ENCODE measurements at places on chromosomes 5 and 9. TPM values are rescaled to one million over a fixed set of nuclear protein-coding genes. Genes with fewer than 3 reads are reported as not detected.

GRCh38 chr9:86751207-86751606 lies 196.1 kb downstream of the GAS1 start:
- H3K27me3 ChIP-seq = no peaks in the 10 kb centered on the region
- no peaks in the 10 kb centered on the region for H3K4me1 ChIP-seq
- H3K4me3 ChIP-seq = no peak overlapping the region
- no peak for DNase-seq

DNA sequence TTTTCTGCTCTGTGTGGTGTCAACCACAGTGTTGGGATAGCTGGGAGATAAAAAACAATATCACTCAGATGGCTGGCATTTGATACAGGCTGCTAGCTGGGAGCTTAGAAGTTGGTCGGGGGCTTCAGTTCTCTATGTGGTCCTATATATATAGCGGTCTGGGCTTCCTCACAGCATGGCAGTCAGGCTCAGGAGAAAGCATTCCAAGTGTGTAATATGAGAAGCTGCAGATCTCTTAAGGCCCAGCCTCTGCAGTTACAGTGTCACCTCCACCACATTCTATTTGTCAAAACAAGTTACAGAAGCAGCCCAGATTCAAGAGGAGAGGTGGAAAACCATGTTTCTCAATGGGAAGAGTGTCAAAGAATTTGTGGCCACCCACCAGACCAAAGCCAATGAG lies 108.1 kb upstream of the NIPBL start:
- no peak overlapping the region for H3K27ac ChIP-seq
- no peaks in the 10 kb centered on the region for H3K36me3 ChIP-seq
- peaks cover 11% of the 10 kb centered on the region for H3K27me3 ChIP-seq
- no peaks in the 10 kb centered on the region for H3K4me1 ChIP-seq
- DNase-seq = no peak

The MAML1 gene
- 33.3 TPM for total RNA-seq

The ARID3C gene
- 0.18 TPM for total RNA-seq

GRCh38 chr9:76231001-76231400 lies 163.2 kb downstream of the RFK start:
- H3K27me3 ChIP-seq = no peaks in the 10 kb centered on the region
- no peaks in the 10 kb centered on the region for H3K36me3 ChIP-seq
- DNase-seq = no peak
- no peak overlapping the region for H3K4me3 ChIP-seq

The FOXD1 gene
- total RNA-seq = 0.38 TPM

The NOXA1 gene
- 0.50 TPM for total RNA-seq

The LRRC19 gene
- not detected for total RNA-seq

GRCh38 chr5:69454460-69455249 lies 37.9 kb upstream of the OCLN start:
- no peaks in the 10 kb centered on the region for H3K4me1 ChIP-seq
- peaks cover 2% of the 10 kb centered on the region for H3K27me3 ChIP-seq
- no peaks in the 10 kb centered on the region for H3K36me3 ChIP-seq
- no peak overlapping the region for H3K4me3 ChIP-seq
- DNase-seq = no peak
- no peak overlapping the region for H3K27ac ChIP-seq

The FOXD4 gene
- 0.13 TPM for total RNA-seq

DNA sequence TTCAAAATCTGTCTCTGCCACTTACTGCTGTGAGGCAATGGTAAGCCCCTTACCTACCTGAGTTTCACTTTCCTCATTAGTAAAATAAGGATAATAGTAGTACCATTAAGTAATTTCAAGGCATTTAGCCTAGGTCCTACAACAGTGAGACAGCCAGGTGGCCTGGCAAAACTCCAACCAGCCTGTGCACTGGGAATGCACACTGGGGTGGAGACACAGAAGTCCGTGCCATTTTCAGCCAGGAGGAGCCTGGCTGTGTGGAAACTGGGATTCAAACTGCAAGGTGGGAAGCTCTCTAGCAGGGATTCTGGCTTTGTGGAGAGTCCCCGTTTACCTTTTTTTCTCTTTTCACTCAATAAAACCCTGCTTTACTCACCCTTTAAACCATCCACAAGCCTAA lies 630.4 kb downstream of the PRELID2 start:
- DNase-seq = no peak
- no peak overlapping the region for H3K4me3 ChIP-seq
- H3K4me1 ChIP-seq = no peaks in the 10 kb centered on the region
- no peaks in the 10 kb centered on the region for H3K36me3 ChIP-seq

The NUDCD2 gene
- 39.3 TPM for total RNA-seq

GRCh38 chr5:161047024-161047423 lies 195.0 kb upstream of the ATP10B start:
- DNase-seq = no peak
- no peaks in the 10 kb centered on the region for H3K36me3 ChIP-seq
- no peak overlapping the region for H3K27ac ChIP-seq
- H3K27me3 ChIP-seq = no peaks in the 10 kb centered on the region
- no peak overlapping the region for H3K4me3 ChIP-seq

DNA sequence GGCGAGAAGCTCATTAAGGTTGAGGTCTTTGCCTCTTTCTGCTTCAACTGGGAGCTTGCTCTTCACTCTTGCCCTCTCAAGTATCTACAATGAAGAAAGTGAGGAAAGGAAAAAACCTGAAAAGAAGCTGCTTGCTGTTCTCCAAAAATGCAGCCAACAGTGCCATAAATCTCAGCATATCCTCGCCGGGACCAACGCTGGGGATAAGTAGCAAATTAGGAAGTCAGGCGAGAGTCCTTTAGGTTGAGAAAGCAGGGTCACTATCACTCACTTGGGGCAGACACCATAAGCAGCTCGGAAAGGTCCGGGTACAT lies 399 bp downstream of the NUP155 start:
- peak overlapping the region; percentile 93 for H3K27ac ChIP-seq
- no peak for DNase-seq

DNA sequence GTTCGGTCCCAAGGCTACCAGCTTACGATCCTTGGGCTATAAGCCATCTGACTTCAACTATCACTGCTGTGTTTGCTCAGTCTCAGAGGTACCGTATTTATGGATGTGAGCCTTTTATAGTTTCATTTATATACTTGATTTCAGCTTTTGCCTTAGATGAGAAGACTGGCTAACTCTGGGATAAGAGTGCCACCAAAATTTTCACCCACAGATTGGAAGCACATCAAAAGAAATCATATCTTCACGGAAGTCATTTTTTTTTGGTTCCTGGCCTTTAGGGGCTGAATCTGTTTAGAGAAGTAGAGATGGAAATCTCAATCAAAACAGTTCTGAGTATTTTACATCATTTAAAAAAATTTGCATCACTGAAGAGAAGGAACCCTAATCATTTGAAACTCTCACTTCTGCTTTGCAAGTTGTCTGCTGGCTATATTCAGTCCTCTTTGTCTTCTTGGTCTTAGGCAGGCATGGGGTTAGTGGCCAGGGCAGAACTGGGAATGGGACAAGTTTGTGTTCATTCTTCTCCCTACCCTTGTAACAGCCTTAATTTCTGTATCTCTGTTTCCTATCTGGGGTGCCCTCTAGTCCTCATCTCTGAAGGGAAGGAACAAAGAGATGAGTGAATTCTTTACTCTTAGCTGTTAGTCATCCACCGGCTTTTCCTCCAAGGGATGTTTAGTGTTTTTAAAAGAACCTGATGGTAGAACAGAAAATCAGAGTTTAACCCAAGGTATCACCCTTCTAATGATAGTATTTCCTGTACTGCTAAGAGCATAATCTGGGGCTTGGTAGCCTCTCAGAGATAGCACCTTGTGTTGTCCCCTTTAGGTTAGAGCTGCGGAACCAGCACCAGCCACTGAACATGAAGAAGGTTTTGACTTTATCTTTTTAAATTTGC lies 14.1 kb upstream of the TNFAIP8 start:
- H3K27ac ChIP-seq = peak overlapping the region; percentile 94
- H3K4me1 ChIP-seq = peaks cover 91% of the 10 kb centered on the region
- H3K36me3 ChIP-seq = peaks cover 62% of the 10 kb centered on the region
- DNase-seq = no peak

DNA sequence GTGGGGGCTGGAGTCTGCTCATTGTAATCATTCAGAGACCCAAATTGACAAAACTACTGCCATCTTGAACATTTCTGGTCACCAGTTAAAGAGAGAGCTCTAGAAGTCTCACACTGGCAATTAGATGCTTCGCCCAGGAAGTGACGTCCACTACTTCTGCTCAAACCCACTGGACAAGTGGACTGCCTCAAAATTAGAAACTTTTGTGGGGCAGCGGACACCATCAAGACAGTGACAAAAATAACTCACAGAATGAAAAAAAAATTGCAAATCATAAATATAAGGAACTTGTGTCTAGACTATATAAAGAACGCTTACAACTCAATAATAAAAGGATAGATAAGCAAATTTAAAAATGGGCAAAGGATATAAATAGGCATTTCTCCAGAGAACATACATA lies 9.8 kb upstream of the SLC46A2 start:
- H3K4me3 ChIP-seq = no peak overlapping the region
- peaks cover 25% of the 10 kb centered on the region for H3K4me1 ChIP-seq
- no peak overlapping the region for H3K27ac ChIP-seq
- no peak for DNase-seq
- H3K36me3 ChIP-seq = peaks cover 4% of the 10 kb centered on the region

The GABRA1 gene
- total RNA-seq = not detected

GRCh38 chr9:95629585-95629984 lies 112.8 kb upstream of the PTCH1 start:
- H3K4me3 ChIP-seq = no peak overlapping the region
- H3K36me3 ChIP-seq = no peaks in the 10 kb centered on the region
- no peak for DNase-seq
- peaks cover 6% of the 10 kb centered on the region for H3K27me3 ChIP-seq

GRCh38 chr9:136695435-136695895 lies 8.2 kb upstream of the AGPAT2 start:
- DNase-seq = no peak
- H3K4me3 ChIP-seq = no peak overlapping the region
- H3K36me3 ChIP-seq = no peaks in the 10 kb centered on the region
- peaks cover 4% of the 10 kb centered on the region for H3K4me1 ChIP-seq
- peaks cover 14% of the 10 kb centered on the region for H3K27me3 ChIP-seq

DNA sequence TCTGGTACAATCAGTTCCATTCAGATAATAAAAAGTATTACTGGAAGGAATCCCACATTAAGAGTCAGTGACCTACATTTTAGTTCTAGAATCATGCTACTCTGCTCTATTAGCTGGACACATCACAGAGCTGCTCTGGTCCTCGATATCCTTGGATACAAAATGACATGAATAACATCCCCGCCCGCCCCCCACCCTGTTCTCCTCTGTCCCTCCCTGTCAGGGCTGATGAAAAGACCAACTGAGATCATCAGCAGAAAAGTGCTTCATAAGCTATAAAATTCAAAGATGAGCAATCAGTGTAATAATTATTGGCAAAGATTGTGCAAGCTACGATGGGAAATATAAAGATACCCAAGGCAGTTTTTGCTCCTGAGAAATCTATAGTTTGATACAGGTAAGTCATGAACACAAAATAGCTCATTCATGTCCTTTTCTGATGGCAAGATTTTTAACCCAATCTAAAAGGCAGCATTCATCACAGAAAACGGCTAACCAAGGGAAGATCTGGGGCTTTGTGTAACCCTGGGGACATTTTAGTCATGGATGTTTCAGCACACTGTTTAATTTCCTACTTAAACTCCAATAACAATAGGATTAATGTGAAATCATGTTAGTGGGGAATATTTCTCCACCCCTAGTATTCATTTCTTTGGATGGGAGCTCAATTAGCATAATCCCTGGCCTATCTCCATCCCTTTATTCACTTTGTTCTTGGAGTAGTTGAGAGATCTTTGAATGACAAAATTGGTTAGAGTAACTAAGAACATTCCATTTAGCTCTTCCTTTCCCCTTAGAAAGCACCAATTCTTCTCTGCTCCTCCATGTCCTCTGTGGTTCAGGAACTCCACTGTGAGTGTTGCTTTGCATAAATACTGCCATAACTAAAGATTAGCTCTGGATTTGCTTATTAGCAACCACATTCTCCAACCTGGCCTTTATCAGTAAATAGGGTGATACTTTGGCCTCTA lies 459.4 kb upstream of the GRIA1 start:
- no peaks in the 10 kb centered on the region for H3K27me3 ChIP-seq
- no peaks in the 10 kb centered on the region for H3K4me1 ChIP-seq
- no peak for DNase-seq
- H3K36me3 ChIP-seq = no peaks in the 10 kb centered on the region
- H3K27ac ChIP-seq = no peak overlapping the region

The HSPB3 gene
- total RNA-seq = not detected

DNA sequence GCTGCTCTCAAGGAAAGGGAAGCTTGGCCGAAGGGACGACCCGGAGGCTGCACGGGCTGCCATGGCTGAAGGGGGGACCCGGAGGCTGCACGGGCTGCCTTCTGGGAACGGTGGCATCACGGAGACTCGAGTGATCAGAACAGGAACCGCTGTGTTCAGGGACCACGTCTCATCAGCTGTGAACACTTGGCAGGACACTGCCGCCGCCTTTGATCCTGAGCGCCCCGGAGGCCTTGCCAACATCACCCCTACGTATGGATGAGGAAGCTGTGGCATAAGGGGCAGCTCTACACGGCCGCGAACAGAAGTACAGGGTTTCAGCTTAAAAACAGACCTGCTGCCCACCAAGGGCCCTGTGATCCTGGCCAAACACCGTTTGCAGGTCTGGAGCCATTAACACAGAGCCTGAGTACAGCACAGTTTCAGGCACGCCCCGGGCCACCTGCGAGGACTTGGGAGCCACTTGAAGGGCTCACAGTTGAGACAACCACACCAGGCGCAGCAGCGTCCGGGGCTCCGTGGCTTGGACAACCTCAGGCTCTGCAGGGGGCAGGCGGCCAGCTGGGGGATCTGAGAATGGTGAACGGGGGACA lies 23.9 kb upstream of the TERT start:
- H3K27me3 ChIP-seq = no peaks in the 10 kb centered on the region
- H3K36me3 ChIP-seq = peaks cover 51% of the 10 kb centered on the region
- no peak overlapping the region for H3K4me3 ChIP-seq

DNA sequence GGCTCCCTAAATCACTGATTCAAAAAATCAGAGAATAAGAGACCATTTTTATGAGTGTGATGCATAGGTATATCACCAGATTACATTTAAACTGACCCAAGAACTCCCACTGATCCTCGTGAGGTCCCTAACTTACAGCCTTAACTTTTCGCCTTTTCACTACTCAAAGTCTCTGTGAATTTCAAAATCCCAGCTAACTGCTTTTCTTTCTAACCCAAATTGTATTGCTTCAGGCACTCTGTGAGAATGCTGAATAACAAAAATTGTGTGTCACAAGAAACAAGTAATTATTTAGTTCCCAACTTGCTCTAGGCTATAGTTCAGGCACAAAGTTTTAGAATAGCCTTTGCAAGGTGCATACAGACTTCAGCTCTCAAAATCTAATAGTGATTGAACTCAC lies 368.6 kb downstream of the CHSY3 start:
- no peak for DNase-seq
- no peak overlapping the region for H3K4me3 ChIP-seq
- H3K27me3 ChIP-seq = no peaks in the 10 kb centered on the region
- no peaks in the 10 kb centered on the region for H3K36me3 ChIP-seq
- H3K27ac ChIP-seq = no peak overlapping the region
- no peaks in the 10 kb centered on the region for H3K4me1 ChIP-seq

DNA sequence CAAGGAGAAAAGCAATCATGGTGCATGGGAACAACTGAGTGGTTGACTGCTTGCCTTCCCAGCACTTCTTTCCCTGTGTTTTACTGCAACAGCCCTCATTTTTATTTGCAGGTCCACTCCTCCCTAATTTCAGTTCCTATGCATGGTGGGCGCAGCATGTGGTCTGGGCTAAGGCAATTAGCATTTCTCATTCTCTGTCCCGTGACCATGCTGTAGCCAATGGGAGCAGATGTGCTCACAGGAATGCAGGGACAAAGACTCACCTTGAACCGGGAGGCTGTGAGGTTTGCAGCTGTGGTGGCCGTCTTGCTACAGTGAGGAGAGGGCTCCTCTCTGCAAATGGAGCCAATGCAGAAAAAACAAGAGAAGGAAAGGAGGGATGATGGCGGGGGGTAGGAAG lies 315.5 kb downstream of the SLIT3 start:
- no peak overlapping the region for H3K27ac ChIP-seq
- no peak for DNase-seq
- H3K36me3 ChIP-seq = no peaks in the 10 kb centered on the region
- H3K4me1 ChIP-seq = no peaks in the 10 kb centered on the region
- peaks cover 17% of the 10 kb centered on the region for H3K27me3 ChIP-seq
- no peak overlapping the region for H3K4me3 ChIP-seq

The C7 gene
- total RNA-seq = not detected

Measured in activated CD4-positive, alpha-beta memory T cell treated with anti-CD3 and anti-CD28 coated beads, Interleukin-2, amount 10 ng/mL, durations not matched to agents 7 days and 5 days (primary cell).